Effector memory CD4-positive, alpha-beta T cell (primary cell): ENCODE measurements at places on chromosomes 7 and 10.

DNA sequence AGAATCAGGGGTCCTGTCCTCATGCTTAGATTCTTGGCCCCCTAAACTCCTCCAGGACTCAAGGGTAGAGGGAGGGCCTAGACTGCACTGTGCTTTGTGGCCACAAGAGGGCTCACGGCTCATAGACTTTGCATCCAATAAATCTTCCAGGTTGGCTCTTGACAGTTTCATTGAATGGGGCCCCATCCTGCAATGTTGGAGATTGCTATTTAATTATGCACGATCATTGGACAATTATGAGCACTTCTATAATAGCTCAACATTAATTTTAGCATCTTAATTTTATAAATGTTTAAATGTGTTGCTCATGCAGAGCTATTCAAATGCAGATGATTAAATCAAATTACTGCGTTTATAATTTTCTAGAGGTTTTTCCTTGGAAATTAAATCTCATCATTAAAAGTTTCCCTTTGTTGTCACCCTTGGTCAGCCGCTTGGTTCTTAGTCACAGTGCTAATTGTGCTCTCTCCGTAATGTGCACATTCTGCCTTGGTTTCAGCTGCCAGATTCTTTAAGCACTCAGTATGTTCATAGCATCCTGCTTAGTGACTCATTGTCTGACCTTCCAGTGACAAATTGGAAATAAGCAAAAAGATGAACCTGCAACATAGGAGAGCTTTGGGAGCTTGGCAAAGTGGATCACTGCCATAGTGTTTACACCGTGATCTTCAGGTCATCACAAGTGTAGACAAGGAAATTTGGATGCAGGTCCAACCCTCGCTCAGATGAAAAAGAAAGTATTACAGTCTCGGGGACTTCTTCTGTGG, 33.4 kb upstream of the PLPP4 start:
- no peak overlapping the region for H3K4me3 ChIP-seq
- H3K4me1 ChIP-seq: no peaks in the 10 kb centered on the region
- H3K27ac ChIP-seq: no peak overlapping the region
- no peaks in the 10 kb centered on the region for H3K36me3 ChIP-seq

- no peaks in the 10 kb centered on the region for H3K36me3 ChIP-seq
- no peak for DNase-seq
- H3K27ac ChIP-seq: no peak overlapping the region
- no peak overlapping the region for H3K4me3 ChIP-seq
- H3K27me3 ChIP-seq: no peaks in the 10 kb centered on the region
These were observed 39.2 kb downstream of the INPP5A start for GRCh38 chr10:132576671-132577349.

GRCh38 chr10:50946991-50947781, 61.8 kb upstream of the A1CF start:
- H3K27ac ChIP-seq: no peak overlapping the region
- DNase-seq: no peak
- no peak overlapping the region for H3K4me3 ChIP-seq
- H3K4me1 ChIP-seq: no peaks in the 10 kb centered on the region
- H3K27me3 ChIP-seq: peaks cover 3% of the 10 kb centered on the region
- no peaks in the 10 kb centered on the region for H3K36me3 ChIP-seq

- H3K27ac ChIP-seq: no peak overlapping the region
- DNase-seq: no peak
- peak overlapping the region; percentile 66 for H3K4me3 ChIP-seq
These were observed 2.3 kb upstream of the NRP1 start for GRCh38 chr10:33336582-33337325.

DNA sequence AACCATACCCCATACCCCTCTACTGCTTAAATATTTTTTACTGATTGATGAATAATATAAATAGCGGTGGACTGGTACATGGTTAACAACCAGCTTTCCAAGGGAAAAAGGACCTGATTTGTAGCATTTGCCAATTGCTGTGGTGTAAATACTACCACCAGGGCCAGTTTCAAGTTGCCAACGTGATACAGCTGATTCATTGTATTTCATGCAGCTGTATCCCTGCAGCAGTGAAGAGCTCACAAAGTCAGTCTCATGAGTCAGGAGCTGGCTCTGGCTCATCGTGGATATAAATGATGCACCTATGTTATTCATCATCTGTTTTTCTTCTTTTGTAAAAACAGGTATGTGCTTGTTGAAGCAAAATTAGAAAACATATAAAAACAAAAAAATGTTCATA, 15.2 kb downstream of the CALML5 start:
- no peaks in the 10 kb centered on the region for H3K4me1 ChIP-seq
- H3K36me3 ChIP-seq: no peaks in the 10 kb centered on the region
- H3K4me3 ChIP-seq: no peak overlapping the region
- no peak for DNase-seq
- H3K27me3 ChIP-seq: no peaks in the 10 kb centered on the region

DNA sequence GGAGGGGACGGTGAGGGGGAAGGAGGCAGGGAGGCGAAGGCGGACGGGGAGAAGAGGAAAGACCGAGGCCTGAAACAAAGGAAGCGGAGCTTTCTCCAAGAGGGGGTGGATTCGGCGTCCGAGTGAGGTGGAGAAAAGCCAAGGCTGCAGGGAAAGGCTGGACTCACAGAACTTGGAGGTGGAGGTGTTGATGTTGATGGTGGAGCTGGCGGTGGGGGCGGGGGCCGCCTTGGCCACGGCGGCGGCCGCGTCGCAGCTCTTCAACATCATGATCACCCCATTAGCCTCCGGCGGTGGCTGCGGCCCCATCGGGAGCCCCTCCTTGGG, 578 bp downstream of the CACUL1 start:
- H3K36me3 ChIP-seq: no peaks in the 10 kb centered on the region
- peak overlapping the region; percentile 86 for H3K27ac ChIP-seq
- peak overlapping the region; percentile 99 for H3K4me3 ChIP-seq
- peaks cover 19% of the 10 kb centered on the region for H3K4me1 ChIP-seq

- H3K4me1 ChIP-seq: no peaks in the 10 kb centered on the region
- DNase-seq: no peak
- no peak overlapping the region for H3K27ac ChIP-seq
- H3K36me3 ChIP-seq: no peaks in the 10 kb centered on the region
These were observed 450.1 kb upstream of the MKI67 start for GRCh38 chr10:128576336-128576735.

- H3K27me3 ChIP-seq: no peaks in the 10 kb centered on the region
- no peaks in the 10 kb centered on the region for H3K36me3 ChIP-seq
- no peaks in the 10 kb centered on the region for H3K4me1 ChIP-seq
- no peak for DNase-seq
- H3K4me3 ChIP-seq: no peak overlapping the region
- H3K27ac ChIP-seq: no peak overlapping the region
These were observed 270.1 kb upstream of the TPK1 start for GRCh38 chr7:145106001-145106400.

- DNase-seq: no peak
- no peak overlapping the region for H3K4me3 ChIP-seq
- H3K36me3 ChIP-seq: peaks cover 25% of the 10 kb centered on the region
These were observed 25.7 kb upstream of the SEC61A2 start for GRCh38 chr10:12103802-12104201.

- no peaks in the 10 kb centered on the region for H3K27me3 ChIP-seq
- DNase-seq: no peak
- no peaks in the 10 kb centered on the region for H3K4me1 ChIP-seq
- H3K27ac ChIP-seq: no peak overlapping the region
These were observed 40.8 kb upstream of the STEAP4 start for GRCh38 chr7:88347517-88347916.

DNA sequence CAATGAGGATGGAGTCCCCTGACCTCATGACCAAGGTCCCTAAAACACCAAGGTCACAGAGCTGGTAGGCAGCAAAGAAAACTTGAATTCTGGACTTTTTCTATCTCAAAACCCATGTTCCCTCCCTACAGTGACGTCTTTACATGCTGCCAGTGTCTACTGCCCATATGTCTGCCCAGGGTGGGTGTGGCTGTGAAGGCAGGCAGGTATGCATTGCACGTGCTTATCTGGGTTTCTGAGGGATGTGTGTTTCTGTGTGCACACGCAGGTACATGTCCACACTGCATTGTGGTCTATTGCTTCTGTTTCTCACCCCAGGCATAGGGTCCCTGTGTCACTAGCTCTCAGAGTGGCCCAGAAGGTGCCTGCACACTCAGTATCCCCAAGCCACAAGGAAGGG, 13.5 kb downstream of the ATP6V1F start:
- DNase-seq: no peak
- H3K27me3 ChIP-seq: no peaks in the 10 kb centered on the region
- H3K36me3 ChIP-seq: no peaks in the 10 kb centered on the region
- H3K4me3 ChIP-seq: no peak overlapping the region
- H3K27ac ChIP-seq: no peak overlapping the region
- no peaks in the 10 kb centered on the region for H3K4me1 ChIP-seq

DNA sequence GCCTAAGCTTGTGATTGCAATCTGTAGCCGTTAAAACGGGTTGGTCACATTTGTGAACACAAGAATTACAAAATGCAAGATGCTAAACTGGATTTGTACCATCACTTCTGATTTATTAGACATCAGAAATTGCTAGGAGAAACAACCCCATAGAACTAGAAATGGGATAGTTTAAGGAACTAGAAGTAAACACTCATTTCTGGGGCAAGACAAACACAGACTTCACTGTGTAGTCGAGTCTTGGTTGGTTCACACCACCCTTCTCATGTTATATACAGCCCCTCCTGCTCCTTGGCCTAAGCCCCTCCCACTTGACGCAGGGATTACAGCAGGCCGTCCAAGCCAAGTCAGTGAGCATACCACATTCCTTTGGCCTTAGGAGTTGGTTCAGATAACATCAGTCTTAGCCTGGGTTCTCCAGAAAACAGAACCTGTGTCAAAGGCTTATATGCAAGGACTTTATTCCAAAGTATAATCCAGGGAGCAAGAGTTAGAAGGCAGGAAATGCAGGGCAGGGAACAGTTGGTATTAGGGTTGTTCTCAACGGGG, 2.0 kb upstream of the NRAP start:
- H3K27ac ChIP-seq: no peak overlapping the region
- no peaks in the 10 kb centered on the region for H3K36me3 ChIP-seq
- peaks cover 4% of the 10 kb centered on the region for H3K27me3 ChIP-seq
- no peaks in the 10 kb centered on the region for H3K4me1 ChIP-seq

DNA sequence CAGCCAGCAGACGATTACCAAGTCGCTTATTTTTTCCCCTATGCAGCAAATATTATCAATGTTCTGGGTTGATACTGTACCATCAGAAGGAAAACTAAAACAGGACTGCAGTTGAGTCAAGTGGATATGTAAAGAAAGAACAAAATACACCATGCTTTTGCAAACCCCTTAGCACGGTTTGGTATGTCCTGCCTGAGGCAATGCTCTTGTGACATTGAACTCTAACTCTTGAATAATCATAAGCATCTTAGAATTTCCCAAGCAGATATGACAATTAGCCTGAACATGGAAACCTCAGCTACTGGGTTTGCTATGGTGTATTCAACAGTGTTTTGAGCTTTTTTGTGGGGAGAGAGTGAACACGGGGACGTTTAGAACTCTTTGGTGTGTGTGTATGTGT, 107.4 kb downstream of the ETV1 start:
- no peaks in the 10 kb centered on the region for H3K36me3 ChIP-seq
- no peak for DNase-seq
- H3K4me3 ChIP-seq: no peak overlapping the region
- H3K27me3 ChIP-seq: no peaks in the 10 kb centered on the region

- H3K27ac ChIP-seq: no peak overlapping the region
- no peak overlapping the region for H3K4me3 ChIP-seq
- no peaks in the 10 kb centered on the region for H3K27me3 ChIP-seq
- no peak for DNase-seq
- H3K36me3 ChIP-seq: no peaks in the 10 kb centered on the region
These were observed 56.9 kb upstream of the AOAH start for GRCh38 chr7:36781011-36781738.

GRCh38 chr10:98382691-98383101, 32.3 kb downstream of the PYROXD2 start:
- no peaks in the 10 kb centered on the region for H3K4me1 ChIP-seq
- H3K27ac ChIP-seq: no peak overlapping the region
- H3K4me3 ChIP-seq: no peak overlapping the region
- peaks cover 4% of the 10 kb centered on the region for H3K36me3 ChIP-seq
- H3K27me3 ChIP-seq: no peaks in the 10 kb centered on the region

GRCh38 chr10:87987206-87987605, 123.8 kb downstream of the PTEN start:
- H3K27me3 ChIP-seq: no peaks in the 10 kb centered on the region
- DNase-seq: no peak
- no peak overlapping the region for H3K4me3 ChIP-seq
- no peaks in the 10 kb centered on the region for H3K4me1 ChIP-seq
- H3K36me3 ChIP-seq: no peaks in the 10 kb centered on the region

GRCh38 chr7:2802101-2802500, 42.0 kb downstream of the GNA12 start:
- no peaks in the 10 kb centered on the region for H3K27me3 ChIP-seq
- H3K27ac ChIP-seq: no peak overlapping the region
- no peaks in the 10 kb centered on the region for H3K4me1 ChIP-seq
- no peak for DNase-seq
- H3K36me3 ChIP-seq: no peaks in the 10 kb centered on the region

- H3K27ac ChIP-seq: no peak overlapping the region
- H3K36me3 ChIP-seq: no peaks in the 10 kb centered on the region
- H3K4me1 ChIP-seq: no peaks in the 10 kb centered on the region
- no peak overlapping the region for H3K4me3 ChIP-seq
- DNase-seq: no peak
These were observed 3.5 kb downstream of the MSMB start for GRCh38 chr10:46042527-46042926.

GRCh38 chr7:47988496-47989386, 9.3 kb upstream of the HUS1 start:
- H3K4me3 ChIP-seq: no peak overlapping the region
- DNase-seq: no peak
- H3K36me3 ChIP-seq: no peaks in the 10 kb centered on the region
- H3K27me3 ChIP-seq: no peaks in the 10 kb centered on the region

GRCh38 chr7:33495207-33495606, 365.8 kb downstream of the BBS9 start:
- no peak overlapping the region for H3K27ac ChIP-seq
- no peaks in the 10 kb centered on the region for H3K4me1 ChIP-seq
- H3K4me3 ChIP-seq: no peak overlapping the region
- DNase-seq: no peak
- H3K27me3 ChIP-seq: no peaks in the 10 kb centered on the region
- H3K36me3 ChIP-seq: no peaks in the 10 kb centered on the region

DNA sequence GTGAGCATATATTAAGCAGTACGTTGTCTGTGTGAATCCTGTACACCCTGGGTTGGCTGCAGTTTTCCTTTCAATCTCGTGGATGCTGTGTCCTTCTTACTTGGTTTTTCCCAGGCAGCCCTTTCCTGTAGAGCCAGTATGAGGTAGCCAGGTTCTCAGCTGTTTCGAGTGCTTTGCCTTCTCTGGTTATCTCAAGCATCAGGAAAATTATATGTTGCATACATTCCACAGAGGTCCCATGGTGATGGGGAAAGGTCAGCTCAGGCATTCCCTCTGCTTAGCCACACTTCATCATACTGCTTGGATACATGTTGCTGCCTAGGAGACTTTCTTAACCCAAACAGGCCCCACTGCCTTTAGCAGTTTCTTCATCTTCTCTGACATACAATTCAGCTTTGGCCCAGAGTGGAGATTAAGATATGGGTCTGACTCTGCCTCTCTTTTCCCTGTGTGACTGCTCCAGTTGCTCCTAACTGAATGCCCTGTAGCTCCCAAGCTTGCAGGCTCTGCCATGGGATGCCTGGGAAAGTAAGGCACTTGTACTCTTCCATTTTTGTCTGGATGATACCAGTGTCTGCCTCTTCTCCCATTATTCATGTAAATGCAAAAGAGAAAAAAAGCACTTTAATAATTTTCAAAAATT, 11.3 kb downstream of the GNAI1 start:
- H3K36me3 ChIP-seq: no peaks in the 10 kb centered on the region
- no peaks in the 10 kb centered on the region for H3K4me1 ChIP-seq

- no peak for DNase-seq
- H3K27me3 ChIP-seq: no peaks in the 10 kb centered on the region
- peaks cover 12% of the 10 kb centered on the region for H3K4me1 ChIP-seq
- no peak overlapping the region for H3K27ac ChIP-seq
- no peak overlapping the region for H3K4me3 ChIP-seq
These were observed 9.0 kb downstream of the TACR2 start for GRCh38 chr10:69407621-69408301.
